ENCODE measurements at places on chromosomes 2 and 18.

DNA sequence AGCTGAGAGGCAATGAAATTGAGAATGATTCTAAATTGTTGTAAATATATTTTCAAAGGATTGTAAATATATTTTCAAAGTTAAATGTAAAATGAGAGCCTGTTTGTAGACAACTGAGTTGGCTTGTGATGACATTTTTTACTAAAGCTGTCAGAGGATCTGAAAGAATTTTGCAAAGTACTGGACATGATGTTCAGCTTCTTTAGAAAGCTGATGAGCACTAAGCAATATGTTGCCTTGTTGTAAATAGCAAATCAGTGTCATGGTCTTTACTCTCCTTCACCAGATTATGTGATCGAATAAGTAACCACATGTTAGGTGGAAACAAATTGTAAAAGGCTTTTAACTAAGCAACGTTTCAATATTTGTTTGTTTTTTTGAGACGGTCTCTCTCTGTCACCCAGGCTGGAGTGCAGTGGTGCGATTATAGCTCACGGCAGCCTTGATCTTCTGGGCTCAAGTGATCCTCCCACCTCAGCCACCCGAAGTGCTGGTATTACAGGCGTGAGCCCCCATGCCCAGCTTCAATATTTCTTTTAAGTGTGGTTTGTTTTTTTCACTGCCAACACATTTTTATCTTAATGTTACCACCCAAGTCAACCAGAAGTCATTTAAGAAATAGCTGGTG lies 44.0 kb downstream of the E2F6 start:
- no peak for DNase-seq

DNA sequence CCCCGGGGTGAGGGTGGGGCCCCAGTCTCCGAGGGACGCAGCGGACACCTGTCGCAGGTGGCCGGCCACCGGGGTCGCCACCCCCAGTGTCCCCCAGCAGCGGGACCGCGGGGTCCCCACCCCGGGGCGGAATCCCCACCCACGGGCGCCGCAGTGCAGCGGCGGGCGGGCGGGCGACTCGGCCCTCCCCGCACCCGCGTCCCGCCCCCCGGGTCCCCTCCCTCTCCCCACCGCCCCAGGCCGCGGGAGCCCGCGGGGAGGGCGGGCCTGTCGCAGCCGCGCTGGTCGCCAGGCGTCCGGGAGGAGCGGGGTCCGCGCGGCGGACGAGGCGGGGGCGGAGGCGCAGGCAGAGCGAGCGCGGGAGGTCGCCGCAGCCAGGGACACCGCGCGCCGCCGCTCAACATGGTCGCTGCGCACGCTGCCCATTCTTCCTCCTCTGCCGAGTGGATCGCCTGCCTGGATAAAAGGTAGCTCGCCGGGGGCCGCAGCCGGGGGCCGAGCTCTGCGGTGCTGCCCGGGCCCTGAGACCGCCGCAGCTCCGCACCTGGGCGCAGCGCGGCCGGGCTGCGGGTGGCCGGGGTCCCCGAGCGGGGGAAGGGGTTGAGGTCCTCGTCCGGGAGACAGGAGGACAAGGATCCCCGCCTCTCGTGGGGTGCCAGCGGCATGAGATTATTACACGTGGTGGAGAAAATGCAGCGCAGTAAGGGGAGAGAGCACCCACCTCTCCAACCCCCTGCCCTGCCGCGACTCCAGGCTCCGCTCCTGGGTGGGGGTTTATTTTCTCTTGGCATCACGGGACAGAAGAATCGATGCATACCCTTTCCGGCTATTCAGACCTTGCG lies at the start of gene RAPGEF4:
RAPGEF4 (plus strand) TSS at position 264 of the 842 bp plus-strand sequence; CDS start at position 403, 139 bp downstream.
- DNase-seq, result no peak

DNA sequence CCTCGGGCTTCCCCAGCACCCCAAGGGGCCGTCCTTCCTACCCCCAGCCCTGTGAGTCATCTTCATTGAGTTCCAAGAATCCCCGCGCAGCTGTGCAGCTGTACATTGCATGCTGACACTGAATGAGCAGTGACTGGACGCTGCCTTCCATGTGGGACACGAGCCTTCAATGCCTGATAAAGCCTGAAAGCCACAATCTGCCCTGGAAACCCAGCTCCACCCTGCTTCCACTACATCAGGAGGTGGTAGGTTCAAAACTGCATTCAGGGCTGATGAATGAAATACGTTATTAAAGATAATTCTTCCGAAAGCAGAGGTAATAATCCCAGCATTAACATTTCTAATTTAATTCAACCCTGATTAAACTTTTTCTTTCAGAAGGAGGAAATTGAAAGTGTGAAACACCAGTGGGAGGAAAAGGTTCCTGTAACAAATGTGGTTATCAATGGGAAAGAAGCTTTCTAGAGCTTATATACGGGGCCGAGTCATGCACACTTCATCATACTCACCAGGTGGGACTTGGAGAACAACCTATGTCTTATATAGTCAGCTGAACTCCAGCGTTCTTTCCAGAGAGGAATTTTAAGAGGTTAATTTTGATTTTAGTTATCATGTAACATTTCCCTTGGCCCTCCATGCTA lies 360.1 kb downstream of the LPIN1 start:
- DNase-seq, result peak; percentile 99

GRCh38 chr18:22974001-22974400 lies 40.9 kb downstream of the RBBP8 start:
- peak; percentile 29 for DNase-seq

- peak; percentile 22 for DNase-seq
Observed at GRCh38 chr2:226994775-226995174, 158.9 kb downstream of the RHBDD1 start.

- DNase-seq, result no peak
Observed at GRCh38 chr2:229256376-229256775, 14.7 kb downstream of the PID1 start.

DNA sequence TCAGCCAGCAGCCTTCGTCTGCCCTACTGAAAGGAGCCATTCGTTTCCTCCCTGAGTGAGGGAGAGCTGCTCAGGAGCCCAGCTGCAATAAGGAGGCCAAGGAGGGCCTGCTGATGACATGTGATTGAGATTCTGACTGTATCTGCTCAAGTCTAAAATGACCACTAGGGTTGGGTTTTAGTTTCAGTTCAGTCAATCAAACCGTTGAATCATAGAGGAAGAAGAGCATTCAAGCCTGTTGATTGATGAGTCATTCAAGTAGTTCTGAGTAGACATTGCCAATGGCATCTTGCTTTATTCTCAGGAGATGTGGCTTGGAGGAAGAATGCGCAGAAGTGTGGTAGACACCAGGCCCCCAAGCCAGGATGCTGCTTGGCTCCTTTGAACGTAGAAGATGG lies 19.9 kb upstream of the BCL2L11 start:
- DNase-seq, result no peak

DNA sequence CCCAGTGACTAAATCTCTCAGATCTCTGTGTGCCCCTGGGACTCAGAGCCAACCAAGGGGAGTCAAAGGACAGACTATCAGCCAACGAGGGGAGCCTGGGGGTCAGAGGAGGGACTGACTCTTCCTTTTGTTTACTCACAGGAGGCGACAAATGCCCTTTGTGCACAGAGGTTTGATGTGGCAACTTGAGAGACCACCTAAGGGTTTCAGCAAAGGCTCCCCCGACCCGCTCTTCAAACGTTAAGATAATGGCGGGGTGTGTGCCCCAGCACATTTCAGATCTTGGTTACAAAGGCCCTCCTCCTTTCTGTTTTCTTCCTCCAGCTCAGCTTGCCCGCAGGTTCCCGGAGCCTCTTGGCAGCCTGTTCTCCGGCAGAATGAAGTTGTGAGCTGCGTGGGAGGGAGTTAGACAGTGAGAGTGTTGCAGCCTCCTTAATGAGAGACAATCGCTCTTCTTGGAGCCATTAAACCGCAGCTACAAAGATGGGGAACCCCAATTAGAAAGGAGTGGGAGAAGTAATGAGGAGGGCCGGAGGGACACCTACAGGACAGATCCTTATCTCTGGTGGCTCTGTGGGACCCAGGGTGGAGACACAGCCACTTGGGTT lies 76.2 kb downstream of the KIAA2012 start:
- DNase-seq, result peak; percentile 81

DNA sequence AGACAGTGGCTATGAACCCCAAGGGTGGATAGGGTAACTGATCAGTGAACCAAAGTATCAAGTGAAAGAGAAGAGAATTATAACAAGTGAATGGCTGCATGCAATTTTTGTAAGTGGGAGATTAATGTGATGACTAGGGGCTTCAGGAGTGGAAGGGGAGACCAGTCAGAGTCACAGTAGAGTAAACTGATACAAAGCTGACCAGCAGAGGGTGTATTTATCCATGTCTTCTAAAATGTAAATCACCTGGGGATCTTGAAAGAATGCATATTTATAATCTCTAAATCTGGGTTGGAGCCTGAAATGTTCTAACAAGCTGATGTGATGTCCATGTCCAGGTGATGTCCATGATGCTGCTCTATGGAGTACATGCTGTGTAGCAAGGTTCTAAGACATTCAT lies 1351.3 kb upstream of the CHAC2 start:
- peak; percentile 61 for DNase-seq

DNA sequence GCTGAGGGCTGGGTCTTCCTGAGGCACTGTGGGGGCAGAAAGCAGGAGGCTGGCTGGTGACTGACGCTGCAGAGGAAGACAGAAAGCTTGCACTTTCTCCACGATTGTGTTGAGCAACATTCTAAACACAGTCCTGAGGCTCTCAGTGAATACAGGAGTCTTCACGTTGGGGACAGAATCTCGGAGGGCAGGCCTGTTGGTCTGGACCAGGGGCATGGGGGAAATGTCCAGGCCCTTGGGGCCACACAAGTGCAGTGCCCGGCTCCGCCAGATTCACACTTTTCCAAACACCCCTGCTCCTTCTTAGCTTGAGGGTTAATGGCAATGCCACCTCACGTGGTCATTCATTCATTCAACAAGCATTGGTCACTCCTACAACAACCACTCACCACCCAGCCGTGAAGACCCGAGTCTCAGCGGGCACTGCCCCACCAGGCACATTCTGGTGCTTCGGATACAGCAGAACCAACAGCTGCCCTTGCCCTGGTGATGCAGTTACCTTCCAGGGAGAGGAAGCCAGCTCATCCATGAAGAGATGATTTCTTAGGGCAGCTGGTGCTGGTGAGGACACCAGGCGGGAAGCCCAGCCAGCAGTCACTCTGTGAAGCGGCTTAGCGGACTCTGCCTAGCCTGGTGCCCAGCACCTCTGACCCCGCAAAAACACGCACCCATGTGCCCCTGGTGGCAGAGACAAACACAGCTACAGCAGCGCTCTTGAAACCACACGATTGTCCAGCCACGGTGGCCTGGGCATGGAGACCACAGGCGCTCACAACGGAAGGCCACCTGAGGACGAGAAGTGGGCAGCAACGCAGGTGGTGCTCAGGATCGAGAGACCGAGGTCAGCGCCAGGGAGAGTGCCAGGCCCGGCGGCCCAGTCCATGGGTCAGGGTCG lies 10.9 kb upstream of the GPC1 start:
- DNase-seq, result no peak

GRCh38 chr18:65221736-65222135 lies 529.1 kb upstream of the CDH7 start:
- DNase-seq, result no peak

GRCh38 chr2:41705634-41706033 lies 342.2 kb upstream of the PKDCC start:
- no peak for DNase-seq

DNA sequence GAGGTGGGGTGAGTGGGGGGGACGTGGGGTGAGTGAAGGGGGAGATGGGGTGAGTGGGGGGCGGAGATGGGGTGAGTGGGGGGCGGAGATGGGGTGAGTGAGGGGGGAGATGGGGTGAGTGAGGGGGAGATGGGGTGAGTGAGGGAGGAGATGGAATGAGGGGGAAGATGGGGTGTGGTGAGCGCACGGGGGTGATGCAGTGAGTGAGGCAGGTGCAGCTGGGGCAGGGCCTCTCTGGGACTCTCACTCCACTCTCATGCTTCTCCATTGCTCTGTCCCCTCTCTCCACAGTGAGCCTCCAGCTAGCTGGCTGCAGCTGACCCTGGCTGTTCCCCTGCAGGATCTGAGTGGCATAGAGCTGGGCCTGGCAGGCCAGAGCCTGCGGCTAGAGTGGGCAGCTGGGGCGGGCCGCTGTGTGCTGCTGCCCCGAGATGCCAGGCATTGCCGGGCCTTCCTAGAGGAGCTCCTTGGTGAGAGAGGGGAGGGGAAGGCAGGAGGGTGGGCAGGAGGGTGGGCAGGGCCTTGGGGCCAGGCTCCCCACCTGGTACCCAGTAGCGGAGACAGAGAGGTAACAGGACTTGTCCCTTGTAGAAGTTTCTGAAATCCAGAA lies 13.9 kb upstream of the SLC4A3 start:
- no peak for DNase-seq

DNA sequence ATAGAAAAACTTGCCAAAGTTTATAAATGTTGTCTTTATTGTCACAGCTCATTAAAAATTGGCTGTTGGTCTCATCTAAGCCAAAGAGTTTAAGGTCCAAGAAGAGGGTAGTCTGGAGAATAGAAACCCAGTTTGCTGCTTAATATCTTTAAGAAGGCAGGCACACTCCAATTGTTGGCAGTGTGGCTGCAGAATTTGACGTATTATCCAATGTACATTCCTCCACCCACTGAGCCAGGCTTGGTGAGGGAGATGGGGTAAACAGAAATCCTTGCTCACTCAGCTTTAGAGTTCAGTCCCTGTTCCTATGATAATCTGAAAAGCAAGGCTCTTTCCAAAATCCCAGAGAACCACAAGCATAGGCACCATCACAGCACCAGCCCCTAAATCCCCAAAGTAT lies 10.7 kb upstream of the ADD2 start:
- DNase-seq, result no peak

DNA sequence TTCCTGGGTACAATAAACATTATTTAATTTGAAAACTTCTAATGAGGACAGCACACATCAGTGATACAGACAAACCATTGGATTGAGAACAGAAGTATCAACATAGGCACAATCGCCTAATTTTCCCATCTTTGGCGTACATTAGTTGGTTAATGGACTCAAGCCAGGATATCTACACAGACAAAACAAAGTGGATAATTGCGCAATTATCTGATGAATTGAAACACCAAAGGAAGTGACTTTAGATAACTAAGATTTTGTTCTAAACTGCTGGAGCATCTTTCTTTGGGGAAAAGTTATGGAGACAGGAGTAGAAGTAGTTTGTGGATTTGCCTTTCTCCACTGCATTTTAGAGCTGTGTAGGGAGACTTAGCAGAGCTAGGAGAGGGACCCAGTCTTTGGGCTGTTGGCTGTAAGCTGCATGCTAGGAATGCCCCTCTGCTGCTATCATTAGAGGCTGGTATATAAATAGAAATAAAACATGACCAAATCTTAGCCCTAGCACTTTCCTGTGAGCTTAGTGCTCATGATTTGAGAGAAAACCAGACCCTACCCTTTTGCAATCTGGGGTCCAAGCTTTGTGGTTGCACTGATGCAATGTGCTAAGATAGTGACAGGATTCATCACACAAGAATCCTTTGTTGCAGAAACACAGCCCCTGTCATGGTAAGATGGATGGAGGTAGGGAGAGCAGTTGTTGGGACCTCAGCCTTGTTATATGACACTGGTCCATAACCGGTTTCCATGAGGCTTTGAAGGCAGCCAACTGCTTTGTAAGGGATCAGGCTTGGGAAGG lies 264.5 kb upstream of the PIK3C3 start:
- DNase-seq, result peak; percentile 35

- no peak for DNase-seq
Observed at GRCh38 chr2:215835657-215836056, 177.7 kb downstream of the MREG start.

GRCh38 chr2:171018522-171018921 lies 89.5 kb downstream of the GORASP2 start:
- no peak for DNase-seq

GRCh38 chr2:213166109-213166508 lies 14.7 kb upstream of the IKZF2 start:
- no peak for DNase-seq

Data from choroid plexus epithelial cell (primary cell).